ENCODE measurements at places on chromosomes 6 and 20.
A peak's percentile ranks its signal among the peaks of the same experiment; 100 is the strongest.

DNA sequence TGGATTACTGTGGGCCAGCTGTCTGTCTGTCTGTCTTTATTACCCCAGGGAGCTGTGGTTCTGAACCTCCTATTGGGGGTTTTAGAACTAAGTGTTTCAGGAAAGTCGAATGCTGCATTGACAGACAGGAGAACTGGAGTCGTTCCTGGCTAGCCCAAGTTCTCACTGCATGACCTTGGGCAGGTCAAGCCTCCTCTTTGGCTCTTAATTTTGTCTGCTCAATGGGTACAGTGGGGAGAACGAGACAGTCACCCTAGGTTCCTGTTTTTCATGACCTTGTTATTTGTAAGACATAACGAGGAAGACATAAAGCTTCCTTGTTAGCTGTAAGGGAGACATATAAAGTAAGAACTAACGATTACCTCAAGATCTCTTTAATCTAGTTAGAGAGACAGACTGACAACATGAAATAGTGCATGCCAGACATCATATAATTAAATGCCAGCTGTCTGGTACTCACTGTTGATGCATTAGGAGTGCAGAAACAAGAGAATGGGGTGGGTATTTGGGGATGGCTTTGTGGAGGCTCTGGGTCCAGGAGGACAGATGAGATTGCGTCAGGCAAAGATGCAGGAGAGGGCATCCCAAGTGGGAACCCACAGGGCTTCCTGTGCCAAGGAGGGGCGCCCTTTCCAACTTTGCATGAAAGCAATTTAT is 3.7 kb upstream of the CCDC167 start:
- DNase-seq: no peak

DNA sequence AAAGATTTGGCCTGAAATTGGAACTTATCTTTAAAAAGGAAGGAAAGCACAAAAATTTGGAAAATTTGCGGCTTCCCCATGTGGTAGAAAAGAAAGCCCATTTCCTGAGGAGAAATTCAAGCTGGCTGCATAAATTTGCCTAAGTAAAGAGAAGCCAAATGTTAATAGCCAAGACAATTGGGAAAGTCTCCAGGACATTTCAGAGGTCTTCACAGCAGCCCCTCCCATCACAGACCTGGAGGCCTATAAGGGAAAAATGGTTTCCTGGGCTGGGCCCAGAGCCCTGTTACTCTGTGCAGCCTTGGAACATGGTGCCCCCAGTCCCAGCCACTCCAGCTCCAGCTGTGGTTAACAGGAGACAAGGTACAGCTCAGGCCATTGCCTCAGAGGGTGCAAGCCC is 736.5 kb downstream of the HACE1 start:
- DNase-seq: no peak

- no peak for DNase-seq
Measured at GRCh38 chr20:24915892-24916291, 33.2 kb upstream of the CST7 start.

DNA sequence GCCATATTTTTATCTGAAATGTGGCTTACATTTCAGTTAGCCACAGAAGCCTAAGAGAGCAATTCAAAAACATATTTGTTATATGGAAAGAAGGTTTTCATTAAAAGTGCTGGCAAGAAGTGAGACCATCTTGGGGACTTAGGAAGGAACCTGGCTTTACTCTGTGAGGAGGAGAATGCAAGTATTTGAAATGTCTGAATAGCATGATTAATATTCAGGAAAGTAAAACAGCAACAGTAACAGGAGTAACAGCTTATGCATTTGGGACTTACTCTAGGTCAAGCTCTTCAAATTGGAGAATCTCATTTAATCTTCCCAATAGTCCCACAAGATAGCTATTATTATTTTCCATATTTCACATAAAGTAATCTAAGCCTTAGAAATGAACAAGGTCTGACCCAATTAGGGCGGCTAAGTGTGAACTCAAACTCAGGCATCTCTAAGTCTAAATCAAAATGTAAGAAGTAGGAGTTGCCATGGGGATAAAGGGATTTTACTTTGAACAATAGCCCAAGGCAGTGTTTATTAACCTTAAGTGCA is 816.5 kb downstream of the BCKDHB start:
- no peak for DNase-seq

DNA sequence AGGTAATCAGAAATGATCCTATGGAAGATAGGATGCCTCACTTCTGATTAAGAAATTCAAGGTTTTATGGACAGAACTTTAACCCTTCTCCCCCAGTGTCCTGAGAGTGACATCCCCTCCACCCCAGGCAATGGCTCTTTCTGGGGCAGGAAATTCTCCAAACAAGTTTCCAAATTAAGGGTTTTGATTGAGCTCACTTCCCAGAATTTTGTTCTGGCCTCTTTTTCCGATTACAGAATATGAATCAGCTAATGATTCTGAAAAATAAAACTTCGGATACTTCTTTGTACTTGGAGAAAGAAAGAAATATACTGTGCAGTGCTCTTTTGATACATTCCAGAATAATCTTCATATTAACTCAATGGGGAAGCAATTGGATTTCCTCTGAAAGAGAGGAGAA is 32.8 kb upstream of the TASP1 start:
- no peak for DNase-seq

- DNase-seq: peak; percentile 36
Measured at GRCh38 chr20:52191132-52191915, at the start of gene ZFP64. ZFP64 (minus strand) TSS chr20:52191779; CDS start chr20:52191636, 143 bp downstream.

- DNase-seq: no peak
Measured at GRCh38 chr6:33621711-33622388, 728 bp downstream of the ITPR3 start.

DNA sequence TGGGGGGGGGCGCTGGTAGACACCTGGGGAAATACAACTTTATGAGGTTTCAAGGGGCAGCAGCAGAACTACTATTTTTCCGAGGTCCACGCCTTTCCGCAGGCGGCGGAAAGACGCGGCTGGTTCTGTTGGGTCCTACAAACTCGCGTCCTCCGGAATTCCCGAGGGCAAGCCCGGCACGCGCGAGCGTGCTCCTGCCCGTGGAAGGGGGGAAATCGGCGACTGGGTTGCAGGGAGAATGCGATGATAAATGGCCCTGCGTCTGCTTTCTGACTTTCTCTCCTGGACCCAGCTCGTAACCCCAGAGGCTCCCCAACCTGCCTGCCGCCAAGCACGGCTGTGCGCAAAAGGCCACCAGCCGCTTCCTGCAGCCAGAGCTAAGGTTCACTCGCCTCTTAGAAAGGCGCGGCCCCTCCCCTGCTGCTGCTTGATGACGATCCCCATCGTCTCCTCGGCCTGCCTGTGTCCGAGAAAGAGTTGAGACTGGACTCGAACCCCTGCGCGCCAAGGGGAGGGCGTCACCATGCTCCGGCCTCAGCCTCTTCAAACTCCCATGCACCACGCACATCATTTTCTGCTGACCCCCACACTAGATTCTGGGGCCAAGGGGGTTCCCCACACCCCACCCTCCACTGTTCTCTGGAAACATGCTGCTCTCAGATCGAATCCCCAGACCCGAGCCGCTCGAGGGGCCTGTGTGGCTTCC is 6.7 kb downstream of the FOXA2 start:
- no peak for DNase-seq

GRCh38 chr6:140537834-140538705 is 1163.6 kb upstream of the CITED2 start:
- no peak for DNase-seq

DNA sequence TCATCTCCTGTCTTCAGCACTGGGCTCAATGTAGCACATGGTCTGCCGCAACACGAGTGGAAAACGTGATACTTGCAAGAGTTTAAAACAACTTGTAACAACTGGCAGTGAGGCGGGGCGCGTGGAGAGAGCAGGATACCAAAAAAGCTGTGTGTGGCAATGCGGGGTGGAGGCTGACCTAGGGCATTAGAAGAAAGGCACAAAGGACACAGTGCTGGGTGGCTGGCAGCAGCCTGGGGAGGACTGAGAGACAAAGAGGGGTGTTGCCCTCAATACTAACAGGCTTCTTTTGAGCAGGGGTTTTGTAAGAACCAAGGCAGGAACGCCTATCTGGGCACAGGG is 1.5 kb upstream of the GFOD1 start:
- DNase-seq: no peak

GRCh38 chr6:129620234-129620610 is 89.8 kb downstream of the ARHGAP18 start:
- DNase-seq: no peak

DNA sequence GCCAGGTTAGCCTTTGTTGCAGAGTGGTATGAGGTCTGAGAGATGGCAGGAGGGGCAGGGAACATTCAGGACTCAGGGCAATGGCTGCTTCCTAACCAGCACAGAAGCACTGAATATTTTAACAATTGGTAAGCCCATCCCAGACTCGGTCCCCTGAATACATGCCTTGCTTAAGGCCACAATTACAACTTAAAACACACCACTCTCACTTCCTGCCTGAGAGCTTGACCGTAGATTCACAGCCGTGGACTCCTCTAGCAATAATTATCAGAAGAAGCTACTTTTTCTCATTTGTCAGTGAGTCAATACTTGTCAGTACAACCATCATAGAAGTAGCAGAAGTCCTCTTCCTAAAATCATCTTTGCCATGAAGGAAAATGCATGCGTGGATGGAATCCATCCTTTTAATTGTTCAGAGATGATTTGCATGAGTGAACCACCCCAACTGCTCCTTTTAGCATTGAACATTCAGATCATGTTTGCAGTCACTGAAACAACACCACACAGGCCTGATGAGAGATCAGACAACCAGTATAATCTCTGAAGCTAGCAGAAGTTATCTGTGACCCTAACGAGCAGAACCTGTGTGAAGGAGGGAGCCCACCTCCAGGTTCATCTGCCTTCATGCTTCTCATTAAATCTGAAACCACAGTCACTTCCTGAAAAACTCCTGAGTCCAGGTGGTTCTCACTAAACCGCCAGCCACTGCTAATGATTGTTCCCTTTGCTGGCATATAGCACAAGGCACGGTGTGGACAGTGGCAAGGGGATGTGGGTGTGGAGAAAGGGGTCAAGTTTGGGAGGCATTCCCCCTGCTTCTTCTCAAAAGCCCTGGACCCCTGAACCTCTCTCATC is 333.9 kb upstream of the CNR1 start:
- no peak for DNase-seq

- DNase-seq: no peak
Measured at GRCh38 chr6:161590961-161591627, 317.2 kb upstream of the AGPAT4 start.

- DNase-seq: no peak
Measured at GRCh38 chr6:143223895-143224294, 163.2 kb downstream of the AIG1 start.

GRCh38 chr6:33211666-33212422 is 3.5 kb downstream of the RING1 start:
- no peak for DNase-seq

DNA sequence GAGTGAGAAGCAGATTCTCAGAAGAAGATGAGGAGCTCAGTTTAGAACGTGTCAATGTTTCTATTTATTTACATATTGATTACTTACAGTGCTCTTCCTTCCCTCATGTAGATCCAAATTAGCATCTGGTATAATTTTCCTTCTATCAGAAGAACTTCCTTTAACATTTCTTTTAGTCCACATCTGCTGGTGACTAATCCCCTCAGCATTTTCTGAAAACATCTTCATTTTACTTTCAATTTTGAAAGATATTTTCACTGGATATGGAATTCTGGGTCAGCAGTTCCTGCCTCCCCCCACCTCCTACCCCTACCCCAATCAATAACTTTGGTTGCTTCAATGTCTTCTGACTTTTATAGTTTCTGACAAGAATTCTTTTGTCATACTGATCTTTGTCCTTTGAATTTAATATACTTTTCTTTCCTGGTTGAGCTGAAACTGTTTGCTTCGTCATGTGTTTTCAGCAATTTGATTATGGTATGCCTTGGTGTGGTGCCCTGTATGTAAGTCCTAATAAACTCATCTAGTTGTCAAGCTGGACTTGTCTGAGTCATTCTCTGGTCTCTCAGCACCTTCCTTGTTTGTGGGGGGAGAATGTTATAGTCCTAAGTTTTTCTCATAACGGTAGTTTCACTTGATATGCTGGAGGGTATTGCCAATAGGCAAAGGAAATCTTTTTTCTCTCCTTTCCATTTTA is 57.0 kb downstream of the SMPDL3A start:
- DNase-seq: no peak

- DNase-seq: no peak
Measured at GRCh38 chr20:8389381-8390036, 257.4 kb downstream of the PLCB1 start.

DNA sequence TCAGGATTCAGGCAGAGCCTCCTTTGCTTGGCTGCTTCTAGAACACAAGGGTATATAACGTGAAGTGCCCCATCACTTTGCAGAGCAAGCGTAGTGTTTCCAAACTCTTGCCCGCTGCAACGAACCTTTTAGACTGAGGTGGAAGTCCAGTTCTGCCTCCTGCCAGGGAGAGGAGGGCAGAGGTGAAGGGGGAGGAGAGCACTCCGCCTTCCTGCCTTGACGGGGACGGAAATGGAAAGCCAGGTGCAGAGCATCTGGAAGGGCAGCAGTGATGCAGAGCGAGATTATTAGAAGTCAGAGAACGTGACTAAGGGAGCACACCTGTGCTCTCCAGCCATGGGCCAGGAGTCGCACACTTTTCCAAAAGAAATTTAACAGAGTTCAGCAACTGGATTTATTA is 63.4 kb downstream of the RREB1 start:
- DNase-seq: no peak

GRCh38 chr20:6914986-6915385 is 147.5 kb downstream of the BMP2 start:
- DNase-seq: no peak

GRCh38 chr6:11585426-11586016 is 48.0 kb downstream of the TMEM170B start:
- no peak for DNase-seq

GRCh38 chr20:24273251-24273650 is 196.2 kb upstream of the SYNDIG1 start:
- no peak for DNase-seq

DNA sequence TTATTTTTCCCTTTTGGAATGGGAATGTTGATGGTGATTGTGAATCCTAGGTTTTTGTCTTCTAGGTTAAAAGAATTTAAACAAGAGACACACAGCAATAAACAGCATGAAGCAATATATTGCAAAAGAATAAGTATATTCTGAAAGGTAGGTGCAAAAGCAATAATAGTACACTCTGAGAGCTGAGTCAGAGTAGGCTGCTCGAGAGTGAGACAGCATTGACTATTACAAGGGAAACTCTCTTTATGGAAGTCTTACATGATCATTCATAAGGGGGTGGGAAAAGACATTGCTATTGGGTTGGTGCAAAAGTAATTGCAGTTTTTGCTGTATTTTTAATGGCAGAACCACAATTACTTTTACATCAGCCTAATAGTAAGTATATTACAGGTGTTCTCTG is 25.0 kb downstream of the FBXO5 start:
- DNase-seq: no peak
